ENCODE measurements at places on chromosomes 6 and 20. TPM values are rescaled to one million over a fixed set of nuclear protein-coding genes. Genes with fewer than 3 reads are reported as not detected.

TNFRSF6B gene
- total RNA-seq: 19.7 TPM

SMLR1 gene
- total RNA-seq: not detected

THBS2 gene
- 39.1 TPM for total RNA-seq

NRM gene
- 10.2 TPM for total RNA-seq

DEFB132 gene
- total RNA-seq: not detected
